Hepatic stellate cell (primary cell): ENCODE measurements at places on chromosomes 6 and 20.
A peak's percentile ranks its signal among the peaks of the same experiment; 100 is the strongest.

DNA sequence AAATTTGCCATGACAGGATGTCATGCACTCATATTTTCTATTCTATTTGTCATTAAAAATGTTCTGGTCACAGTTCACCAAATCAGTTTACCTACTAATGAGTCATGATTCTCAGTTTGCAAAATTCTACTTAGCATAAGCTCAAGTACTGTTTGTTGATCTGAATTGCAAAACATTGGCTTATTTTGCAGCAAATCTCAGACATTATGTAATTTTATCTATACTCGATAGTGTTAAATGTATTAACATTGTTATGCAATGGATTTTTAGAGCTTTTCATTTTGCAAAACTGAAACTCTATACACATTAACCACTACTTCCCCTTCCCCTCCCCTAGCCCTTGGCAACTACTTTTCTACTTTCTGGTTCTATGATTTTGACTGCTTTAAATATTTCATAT is 213.8 kb upstream of the ZFP64 start:
- DNase-seq, result no peak

DNA sequence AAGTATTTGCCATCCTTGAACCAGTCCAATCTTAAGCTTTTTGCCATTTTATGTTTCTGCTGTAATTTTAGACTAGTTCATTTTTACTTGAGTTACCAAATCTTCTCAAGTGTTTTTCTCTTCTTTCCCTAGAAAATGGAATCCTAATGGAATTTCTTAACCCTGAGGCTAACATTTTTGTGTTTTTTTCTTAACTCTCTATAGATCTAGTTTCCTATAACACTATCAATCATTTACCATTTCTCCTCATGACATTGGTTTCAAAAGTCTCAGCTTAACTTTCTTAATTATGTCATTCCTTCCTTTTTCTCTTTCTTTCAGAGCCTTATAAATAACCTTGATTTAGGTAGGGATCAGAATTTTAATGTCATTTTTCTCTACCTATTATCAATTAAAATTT is 54.8 kb downstream of the SENP6 start:
- DNase-seq, result no peak

DNA sequence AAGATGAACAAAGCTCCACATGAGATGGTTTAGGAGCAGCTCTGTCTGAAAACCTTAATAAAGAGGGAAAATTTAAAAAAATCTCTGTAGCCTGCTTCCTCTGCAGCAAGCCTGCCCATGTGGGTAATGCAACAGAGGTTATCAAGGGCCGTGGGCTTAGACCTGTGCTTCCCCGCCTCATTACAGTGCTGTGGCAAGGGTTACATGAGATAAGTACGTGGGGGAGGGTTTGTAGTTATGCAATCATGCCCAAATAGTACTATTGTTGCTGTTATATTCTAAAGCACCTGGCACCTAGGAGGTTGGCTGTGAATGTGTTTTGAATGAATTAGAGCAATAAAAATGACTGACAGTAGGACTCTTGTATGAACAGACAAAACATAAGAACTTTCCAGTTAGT is 68.3 kb downstream of the PKHD1 start:
- no peak for DNase-seq

- no peak for DNase-seq
Measured at GRCh38 chr6:16637635-16638034, 123.6 kb downstream of the ATXN1 start.

DNA sequence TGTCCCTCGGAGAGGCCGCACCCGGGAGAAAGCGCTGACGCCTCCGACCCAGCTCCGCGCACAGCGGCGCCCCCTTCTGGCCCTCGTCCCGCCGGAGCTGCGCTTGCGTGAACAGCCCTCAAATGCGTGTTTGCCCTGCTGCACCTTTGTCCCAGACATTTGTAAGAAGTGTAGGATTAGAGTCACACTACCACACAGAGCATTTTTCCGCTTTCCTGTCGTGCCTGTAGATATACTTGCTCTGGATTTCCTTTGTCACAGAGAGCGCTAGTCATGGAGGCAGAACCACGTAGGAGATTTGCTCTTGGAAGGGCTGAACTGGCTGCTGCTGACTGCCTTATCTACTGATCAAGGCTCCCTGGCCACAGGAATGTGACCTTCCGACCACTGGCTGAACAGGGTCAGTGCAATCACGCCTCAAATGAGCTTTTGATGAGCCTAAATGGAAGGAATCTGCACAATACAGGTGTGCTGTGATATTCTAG is 62.3 kb downstream of the PAX1 start:
- no peak for DNase-seq

DNA sequence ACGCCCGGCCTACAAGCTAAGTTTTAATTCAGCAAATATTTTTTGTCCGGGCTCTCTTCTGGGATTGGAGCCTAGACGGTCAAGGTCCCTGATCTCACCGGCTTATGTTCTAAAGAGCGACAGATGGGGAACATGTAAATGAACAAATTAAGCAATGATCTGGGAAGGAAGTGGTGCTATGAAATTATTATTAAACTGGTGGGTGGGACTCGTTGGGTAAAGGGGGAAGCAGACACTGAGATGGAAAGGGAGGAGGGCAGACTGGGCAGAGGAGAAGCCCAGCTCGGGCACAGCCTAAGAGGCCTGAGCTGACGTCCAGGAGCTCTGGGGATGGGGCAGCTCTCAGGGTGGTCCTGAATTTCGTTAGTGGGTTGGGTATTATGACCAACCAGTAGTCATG is 81.8 kb upstream of the AGPAT4 start:
- no peak for DNase-seq

- no peak for DNase-seq
Measured at GRCh38 chr6:127202676-127203075, 64.0 kb upstream of the RNF146 start.

- no peak for DNase-seq
Measured at GRCh38 chr20:52812231-52812847, 159.8 kb upstream of the TSHZ2 start.

DNA sequence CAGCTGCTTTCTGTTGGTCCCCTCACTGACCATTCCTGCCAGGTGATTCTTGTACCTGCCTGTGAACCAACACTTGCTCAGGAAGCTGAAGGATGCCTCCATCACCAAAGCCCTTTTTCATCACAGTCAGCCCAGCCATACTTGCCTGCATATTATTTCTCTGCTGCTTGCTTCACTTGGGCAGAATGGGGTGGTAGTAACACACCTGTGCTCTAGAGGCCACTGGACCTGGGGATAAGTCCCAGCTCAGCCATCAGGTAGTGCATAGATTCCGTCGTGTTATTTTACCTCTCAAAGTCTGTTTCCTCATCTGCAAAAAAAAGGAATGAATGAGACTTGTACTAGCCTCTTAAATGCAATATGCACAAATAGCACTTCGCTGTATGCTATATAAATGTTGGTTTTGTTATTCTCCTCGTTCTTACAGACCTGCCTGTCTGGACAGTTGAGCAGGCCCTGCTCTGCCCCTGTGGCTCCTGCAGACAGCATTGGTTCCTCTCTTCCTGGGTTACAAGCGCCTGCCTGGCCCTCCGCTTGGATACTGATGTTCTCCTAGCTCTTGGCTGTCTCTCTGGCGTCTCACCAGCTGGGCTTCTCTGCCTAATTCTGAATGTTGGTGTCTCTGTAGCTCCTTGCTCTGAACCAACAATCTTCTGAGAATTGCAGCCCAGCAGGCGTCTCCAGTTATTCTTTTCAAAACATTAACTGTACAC is 151.8 kb downstream of the UNC5CL start:
- no peak for DNase-seq

GRCh38 chr6:150142097-150142669 is 661 bp upstream of the PPP1R14C start:
- DNase-seq, result no peak

GRCh38 chr20:64143018-64143801 is 21.0 kb upstream of the MYT1 start:
- DNase-seq, result no peak

- DNase-seq, result no peak
Measured at GRCh38 chr6:133806382-133807140, 82.4 kb upstream of the TCF21 start.

DNA sequence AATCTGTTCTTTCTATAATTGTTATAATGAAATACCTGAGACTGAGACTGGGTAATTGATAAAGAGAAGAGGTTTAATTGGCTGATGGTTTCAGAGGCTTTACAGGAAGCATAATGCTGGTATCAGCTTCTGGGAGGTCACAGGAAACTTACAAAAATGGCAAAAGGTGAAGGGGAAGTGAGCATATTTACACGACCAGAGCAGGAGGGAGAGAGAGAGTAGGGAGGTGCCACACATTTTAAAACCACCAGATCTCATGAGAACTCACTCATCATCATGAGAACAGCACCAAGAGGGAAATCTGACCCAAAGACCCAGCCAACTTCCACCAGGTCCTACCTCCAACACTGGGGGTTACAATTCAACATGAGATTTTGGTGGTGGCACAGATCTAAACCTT is 2.6 kb upstream of the SIRPB1 start:
- no peak for DNase-seq

DNA sequence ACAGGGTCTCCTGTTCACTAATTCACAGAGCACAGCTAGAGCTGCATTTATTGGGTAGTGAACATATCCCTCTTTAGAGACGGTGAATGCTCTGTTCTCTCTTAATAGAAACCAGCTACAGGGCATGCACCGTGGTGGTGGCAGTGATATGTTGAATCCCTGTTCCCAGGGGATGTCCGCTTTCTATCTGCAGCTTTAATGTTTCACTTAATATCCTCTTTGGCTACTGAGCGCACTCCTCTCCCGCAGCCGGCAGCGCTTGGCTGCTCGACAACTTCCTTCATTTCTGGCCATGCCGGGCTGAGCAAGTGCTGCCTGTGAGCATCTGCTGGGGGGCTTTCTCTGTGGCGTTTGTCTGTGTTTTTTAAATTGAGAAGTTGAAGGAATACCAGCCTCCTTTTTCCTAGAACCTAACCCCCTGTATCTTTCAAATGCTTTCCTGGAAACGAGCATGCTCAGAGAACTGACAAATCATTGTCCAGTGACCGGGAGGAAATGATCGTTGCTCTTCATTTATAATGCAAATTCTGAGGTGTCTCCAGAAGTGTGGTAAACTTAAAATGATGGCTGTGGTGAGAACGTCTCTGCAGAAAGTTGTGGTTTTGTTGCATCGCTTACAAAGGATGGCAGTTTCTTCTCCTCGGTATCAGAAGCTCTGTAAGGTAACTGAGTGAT is 297.9 kb downstream of the UTRN start:
- no peak for DNase-seq

DNA sequence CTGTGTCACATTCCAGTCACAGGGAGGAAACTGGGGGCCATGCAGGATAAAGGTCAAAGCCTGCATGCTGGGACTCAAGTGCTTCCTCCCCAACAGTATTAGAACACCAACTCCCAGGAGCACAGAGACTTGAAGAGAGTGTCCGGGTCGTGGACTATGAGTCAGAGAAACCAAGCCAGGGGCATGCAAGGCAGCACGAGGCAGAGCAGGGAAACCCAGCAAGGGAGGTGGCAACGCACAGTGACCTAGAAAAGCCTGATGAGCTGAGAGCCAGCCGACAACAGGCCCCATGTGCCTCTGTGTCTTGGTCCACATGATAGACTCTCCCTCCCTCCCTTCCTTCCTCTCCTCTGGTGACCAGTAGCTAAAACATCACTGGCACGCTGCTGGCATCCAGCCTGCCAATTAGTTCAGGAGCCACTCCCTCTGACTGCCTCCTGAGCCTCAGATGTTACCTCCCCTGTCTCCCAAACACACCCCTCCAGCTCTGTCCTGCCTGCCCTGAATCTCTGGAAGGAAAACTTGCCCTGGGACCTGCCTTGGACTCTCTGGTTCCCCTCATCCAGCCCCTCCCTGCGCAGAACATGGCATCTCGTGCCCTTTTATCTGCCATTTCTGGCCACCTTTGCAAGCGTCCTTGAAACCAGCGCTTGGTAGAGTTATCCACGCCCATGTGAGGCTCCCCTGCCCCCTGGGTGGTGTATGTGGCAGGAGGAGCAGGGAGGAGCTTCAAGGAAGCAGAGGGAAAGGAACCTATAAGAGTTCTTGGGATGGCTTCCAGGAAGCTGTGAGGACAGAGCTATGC is 16.2 kb upstream of the RNF39 start:
- no peak for DNase-seq

GRCh38 chr20:31274441-31274840 is 17.0 kb downstream of the DEFB115 start:
- DNase-seq, result no peak

DNA sequence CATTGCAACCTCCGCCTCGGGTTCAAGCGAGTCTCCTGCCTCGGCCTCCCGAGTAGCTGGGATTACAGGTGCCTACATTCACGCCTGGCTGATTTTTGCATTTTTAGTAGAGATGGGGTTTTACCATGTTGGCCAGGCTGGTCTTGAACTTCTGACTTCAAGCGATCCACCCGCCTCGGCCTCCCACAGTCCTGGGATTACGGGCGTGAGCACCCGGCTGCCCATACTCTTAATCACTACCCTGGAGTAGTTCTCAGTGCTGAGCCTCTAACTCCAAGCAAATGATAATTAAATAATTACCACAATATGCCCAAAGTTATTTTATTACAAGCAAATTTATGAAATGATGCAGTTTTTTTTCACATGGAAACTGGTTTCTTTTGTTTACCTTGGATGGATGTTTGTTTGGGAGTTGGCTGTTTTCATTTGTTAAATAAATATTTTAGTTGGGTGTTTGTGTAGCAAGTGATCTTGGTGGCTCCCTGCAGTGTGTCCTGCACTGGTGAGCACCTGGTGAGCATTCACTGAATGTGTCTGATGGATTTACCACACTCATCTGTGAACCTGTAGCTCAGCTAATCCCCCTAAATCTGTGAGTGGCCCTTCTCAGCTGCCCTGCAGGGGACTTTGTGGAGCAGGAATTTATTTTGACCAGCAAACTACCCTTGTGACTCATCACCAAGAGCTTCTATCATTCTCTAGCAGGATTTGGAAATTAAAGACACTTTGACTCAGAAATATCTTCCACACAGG is 36.9 kb downstream of the UTRN start:
- DNase-seq, result peak; percentile 64

- DNase-seq, result peak; percentile 68
Measured at GRCh38 chr20:1242530-1242929, 16.7 kb downstream of the RAD21L1 start.

DNA sequence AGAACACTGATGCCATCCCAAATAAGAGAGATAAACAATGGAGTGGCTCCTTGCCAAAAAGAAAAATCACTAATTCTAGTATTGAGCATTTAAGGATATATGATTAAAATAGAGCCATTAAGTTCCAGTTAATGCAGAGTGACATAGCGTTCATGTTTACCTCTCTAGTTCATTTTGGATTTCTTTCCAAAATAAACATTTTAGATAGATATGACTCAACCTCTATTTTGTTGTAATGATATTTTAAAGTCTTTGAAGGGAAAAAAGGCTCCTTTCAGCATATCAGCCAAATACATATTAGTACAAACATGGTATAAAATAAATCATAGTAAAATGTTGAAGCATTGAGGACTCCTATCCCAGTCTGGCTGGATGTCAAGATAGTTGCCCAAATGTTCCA is 33.4 kb downstream of the RWDD2A start:
- DNase-seq, result peak; percentile 4

DNA sequence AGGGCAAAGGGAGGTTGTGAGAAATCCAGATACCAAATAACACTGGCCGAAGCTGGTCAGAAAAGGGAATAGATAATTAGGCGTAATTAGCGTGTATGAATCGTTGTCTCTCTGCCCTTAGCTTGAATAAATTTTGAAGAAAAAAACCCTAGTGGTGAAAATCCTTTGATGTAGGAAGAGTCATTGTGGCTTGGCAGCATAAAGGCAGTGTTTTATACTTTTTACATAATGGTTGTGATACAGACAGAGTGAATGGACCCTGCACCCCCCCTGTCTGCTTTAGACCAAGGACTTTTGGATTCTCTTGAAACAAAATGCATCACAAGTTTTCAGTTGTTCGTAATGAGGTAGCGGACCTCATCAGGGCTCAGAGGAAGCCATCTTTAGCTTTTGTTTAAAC is 126.5 kb downstream of the AFG1L start:
- DNase-seq, result no peak

GRCh38 chr6:34810017-34810882 is 18.4 kb downstream of the BLTP3A start:
- DNase-seq, result no peak
